ENCODE measurements at places on chromosomes 5 and 9.

DNA sequence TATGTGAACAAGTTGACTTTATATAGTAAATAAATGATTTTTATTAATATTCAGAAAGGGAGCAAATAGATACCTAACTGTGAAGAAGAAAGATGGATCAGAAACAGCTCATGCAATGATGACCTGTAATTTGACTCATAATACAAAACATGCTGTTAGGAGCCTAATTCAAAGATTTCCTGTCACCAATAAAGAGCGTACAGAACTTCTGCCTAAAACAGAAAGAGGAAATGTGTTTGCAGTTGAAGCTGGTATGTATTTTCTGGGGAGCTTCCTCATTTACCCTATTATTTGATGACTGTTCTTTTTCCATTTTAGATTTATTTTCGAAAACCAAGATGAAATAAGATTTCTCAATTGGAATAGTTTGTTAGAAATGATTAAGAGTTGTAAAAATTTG, 11.4 kb downstream of the YTHDC2 start:
- DNase-seq, result no peak

DNA sequence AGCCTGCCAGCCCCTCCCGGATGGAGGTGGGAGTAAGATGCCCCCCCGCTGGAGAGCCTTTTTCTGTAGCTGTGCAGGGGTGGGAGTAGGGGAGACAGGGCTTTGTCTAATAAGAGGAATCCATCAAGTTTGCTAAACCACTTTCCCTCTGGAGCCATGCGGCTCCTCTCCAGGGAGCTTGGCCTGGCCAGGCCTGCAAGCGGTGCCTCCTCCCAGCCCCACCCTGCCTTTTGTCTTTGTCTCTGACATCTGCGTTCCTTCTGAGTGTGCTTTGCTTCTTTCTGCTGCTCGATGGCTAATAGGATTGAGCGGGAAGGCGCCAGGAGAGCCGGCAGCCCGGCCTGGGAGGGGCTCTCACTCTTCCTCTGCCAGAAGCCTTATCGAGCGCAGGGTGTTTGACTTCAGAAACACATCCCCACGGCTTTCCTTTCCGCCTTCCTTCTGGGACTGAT, 26.7 kb upstream of the FCN1 start:
- no peak for DNase-seq

GRCh38 chr5:6565492-6565891, 67.4 kb downstream of the NSUN2 start:
- no peak for DNase-seq

DNA sequence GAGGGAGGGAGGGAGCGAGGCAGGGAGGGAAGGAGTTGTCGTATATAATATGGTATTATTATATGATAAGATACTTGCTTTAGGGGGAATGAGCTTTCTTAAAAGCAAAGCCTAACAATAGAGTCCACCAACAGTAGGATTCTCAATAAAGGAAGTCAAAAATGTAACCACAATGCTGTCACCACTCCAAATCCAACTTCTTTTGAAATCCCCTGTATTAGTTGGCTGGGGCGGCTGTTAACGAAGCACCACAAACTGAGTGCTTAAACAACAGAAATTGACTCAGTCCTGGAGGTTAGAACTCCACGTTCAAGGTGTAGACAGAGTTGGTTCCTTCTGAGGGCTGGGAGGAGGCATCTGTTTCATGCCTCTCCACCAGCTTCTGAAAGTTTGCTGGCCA, 23.1 kb downstream of the GAS1 start:
- no peak for DNase-seq

DNA sequence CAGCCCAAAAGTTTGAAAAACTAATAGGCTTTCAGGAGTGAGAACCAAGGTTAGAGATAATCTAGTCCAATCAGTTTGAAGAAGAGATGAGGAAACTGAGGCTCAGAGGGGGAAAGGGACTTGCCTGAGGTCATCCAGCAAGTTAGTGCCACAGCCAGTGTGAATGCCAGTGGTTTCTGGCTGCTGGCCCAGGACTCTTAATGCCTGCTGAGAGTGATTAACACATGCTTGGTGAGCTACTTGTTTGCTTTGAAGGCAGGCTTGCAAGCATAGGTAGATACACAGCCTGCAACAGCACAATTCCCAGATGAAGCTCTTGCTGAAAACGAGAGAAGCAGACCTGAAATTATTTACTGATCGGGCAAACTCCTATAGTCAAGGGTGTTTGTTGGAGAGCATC, 591.6 kb upstream of the SGCD start:
- no peak for DNase-seq

- no peak for DNase-seq
Observed at GRCh38 chr5:10631316-10631996, 67.6 kb downstream of the ANKRD33B start.

- no peak for DNase-seq
Observed at GRCh38 chr5:178214160-178214803, 9.9 kb downstream of the HNRNPAB start.

DNA sequence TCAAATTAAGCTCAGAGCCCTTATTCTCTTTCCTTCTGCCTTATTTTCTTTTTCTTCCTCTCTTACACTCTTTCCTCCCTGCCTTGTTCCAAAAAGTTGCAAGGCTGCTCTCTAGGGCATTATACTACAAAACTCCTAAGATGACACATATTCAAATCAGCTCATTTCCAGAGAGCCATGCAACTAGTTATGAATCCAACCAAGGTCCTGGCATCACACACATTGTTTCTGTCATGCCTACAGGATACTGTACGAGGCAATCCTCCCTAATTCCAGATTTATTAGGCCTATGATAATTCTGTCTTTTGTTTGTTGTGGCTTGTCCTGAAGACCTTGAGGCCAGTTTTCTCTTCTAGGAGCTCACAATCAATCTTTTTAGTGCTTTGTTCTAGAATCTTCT, 87.0 kb upstream of the TBCA start:
- DNase-seq, result no peak

GRCh38 chr5:90308787-90309585, 100.6 kb downstream of the CETN3 start:
- no peak for DNase-seq

- no peak for DNase-seq
Observed at GRCh38 chr5:86689103-86689729, 71.5 kb downstream of the COX7C start.

- no peak for DNase-seq
Observed at GRCh38 chr5:93622240-93622885, 39.3 kb downstream of the NR2F1 start.

GRCh38 chr5:168885324-168886120, 306.4 kb upstream of the PANK3 start:
- no peak for DNase-seq

- DNase-seq, result no peak
Observed at GRCh38 chr9:83312537-83312936, 225.7 kb downstream of the FRMD3 start.

DNA sequence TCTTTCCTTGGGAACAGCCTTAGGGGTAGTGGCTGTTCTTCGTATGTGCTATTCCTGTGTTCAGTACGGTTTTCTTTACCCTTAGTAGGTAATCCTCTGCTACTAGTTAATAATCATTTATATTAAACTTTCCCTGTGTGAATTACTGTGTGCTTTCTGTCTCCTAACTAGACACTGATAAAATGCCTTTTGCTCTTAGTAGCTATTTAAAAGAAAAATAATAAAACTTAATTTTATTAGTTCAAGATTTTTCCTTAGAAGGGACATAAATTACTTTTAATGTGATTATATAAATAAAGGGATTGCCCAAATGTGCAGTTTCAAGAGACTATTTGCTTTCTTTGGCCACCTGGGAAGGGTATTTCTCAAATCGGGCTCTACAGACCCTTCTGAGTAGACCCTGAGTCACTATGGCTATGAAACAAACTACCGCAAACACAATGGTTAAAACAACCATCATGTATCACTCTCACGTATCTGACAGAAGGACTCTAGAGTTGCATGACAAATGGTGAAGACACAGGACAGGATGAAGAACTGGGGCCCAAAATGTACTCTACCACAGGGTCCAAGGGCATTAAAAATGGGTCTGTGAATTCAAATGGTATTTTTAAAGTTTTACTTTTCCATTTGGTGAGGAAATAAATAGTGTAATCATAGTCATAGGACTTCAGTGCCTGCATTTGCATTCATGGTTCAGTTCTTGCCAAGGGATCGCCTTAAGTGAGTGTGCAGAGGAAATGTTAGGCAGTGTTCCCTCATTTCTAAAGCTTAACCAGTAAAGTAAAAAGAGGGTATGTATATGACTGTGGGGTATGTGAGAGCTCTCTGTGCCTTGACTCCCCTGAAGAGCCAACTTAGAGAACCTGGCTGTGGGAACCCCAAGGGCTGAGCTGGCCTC, 97.0 kb downstream of the TSSK1B start:
- DNase-seq, result no peak

- no peak for DNase-seq
Observed at GRCh38 chr5:44952376-44952775, 143.6 kb downstream of the MRPS30 start.

DNA sequence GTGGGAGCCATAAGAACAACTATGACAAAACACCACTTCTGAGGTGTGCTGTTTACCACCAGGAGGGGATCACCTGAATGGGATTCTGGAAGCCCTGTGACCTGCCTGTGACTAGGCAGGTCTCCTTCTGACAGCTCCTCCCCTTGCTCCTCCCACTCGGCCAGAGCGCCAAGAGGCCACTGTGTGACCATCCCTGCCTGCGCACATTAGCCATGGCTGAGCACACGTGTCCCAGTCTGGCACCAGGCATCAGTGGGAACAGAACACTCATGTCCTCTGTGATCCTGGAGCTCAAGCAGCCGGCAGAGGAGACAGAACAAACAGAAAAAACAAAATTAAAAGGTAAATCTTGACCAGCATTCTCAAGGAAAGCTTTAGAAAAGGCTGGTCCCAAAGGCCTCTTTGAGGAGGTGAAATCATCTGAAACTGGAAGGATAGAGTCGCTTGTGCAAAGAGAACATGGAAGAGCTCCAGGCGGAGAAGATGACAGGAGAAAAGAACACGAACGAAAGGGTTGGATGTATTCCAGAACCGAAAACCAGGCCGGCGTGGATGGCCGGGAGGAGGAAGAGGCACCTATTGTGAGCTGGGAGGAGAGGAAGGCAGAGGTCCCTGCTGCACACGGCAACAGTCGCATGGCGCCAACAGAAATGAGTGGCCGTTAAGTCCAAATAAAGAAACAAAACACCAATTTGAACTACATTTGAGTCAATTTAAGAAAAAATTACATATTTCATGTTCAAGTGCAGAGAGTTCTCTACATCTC, 5.1 kb downstream of the MED10 start:
- peak; percentile 10 for DNase-seq

DNA sequence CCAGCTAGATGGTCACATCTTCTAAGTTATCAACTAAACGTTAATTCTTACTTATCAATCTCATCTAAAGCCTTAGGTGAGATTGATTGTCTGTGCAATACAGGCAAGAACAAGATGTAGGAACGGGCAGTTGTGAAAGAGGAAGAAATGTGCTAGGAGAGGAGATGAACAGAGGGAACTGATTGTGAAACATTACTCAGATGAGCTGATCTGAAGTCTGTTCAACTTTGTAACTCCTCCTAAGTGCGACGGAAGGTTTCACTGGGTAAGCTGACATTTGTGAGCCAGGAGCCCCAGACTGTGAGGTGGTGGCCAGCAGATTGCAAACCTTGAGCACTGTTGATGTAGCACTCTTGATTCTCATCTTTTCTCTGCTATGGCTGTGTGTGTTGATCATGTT, 204.1 kb downstream of the CD180 start:
- DNase-seq, result no peak

GRCh38 chr5:14407746-14408175, 173.8 kb upstream of the OTULINL start:
- DNase-seq, result no peak

DNA sequence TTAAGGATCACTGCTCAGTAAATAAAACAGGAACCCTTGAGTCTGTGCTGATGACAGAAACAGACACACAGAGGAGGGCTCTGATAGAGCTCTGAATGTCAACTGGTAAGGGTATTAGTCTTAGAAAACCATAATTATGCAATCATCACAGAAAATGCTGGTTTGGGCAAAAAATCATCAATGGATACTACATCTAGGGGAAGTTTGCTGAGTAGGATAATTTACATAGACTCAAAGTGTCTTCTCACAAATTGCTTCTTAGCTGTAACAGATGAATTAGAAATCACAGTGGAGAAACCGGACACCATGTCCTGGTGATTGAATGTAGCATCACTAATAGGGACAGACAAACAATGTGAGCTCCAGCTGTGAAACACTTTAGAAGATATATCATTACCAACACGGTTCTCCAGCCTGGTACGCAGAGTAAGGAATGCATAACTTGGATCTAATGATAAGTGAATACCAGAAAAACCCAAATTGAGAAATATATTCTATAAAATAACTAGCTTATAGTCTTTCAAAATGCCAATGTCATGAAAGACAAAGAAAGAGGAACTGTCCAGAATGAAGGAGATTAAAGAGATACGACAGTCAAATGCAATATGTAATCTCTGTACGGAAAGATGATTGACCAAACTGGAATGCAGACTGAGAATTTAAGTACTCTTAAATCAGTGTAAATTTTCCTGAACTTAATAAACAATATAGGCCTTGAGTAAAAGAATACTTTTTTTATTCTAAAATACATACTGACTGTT, 17.3 kb downstream of the CHD1 start:
- DNase-seq, result no peak

DNA sequence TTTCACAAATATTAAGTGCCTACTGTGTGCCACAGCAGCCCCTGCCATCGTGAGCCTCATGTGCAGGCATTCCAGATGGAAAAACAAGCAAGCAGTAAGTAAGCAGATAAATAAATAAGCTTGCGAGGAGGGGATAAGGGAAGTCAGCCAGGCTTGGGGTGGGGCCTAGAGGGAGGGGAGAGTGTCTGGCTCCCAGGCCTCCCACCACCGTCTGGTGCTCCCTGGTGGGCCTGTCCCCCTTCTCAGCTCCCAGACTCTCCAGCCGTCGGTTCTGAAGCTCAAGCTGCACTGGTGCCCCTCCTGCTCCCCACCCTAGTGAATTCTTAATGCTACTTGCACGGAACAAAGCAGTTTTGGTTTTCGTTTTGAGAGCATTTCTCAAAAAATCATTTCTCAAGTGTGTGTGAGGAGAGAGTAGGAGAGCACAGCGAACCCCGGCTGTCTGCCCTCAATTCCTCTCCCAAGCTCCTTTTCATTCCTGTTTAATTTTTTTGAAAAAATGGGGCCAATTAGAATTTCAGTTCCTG, 6.6 kb upstream of the IER5L start:
- DNase-seq, result no peak

GRCh38 chr5:77778881-77779438, 2.8 kb upstream of the TBCA start:
- no peak for DNase-seq

GRCh38 chr9:111076519-111076918, 38.2 kb upstream of the LPAR1 start:
- no peak for DNase-seq

DNA sequence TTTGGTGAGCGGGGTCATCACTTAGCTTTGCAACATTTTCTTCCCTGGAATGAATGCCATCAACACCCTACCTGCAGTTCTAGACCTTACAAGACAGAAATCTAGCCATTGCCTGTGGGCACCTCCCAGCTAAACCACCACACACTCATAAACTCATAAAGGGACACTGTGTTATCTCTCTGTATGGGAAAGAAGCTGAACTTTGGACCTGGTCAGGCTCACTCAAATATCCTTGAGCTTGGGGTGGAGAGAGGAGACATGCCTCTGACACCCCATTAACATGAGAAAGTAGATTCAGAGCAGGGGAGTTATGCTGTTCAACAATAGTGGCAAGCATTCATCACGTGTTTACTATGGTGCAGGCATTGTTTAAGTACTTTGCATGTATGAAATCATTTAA, 205.6 kb downstream of the ZNF462 start:
- no peak for DNase-seq

- no peak for DNase-seq
Observed at GRCh38 chr5:88696466-88696865, 186.5 kb downstream of the MEF2C start.

All from stimulated activated CD4-positive, alpha-beta T cell treated with anti-CD3 and anti-CD28 coated beads, Interleukin-2, amount 100 ng/mL, for 24 hours (primary cell).